ENCODE measurements at places on chromosomes 4 and X.
A peak's percentile ranks its signal among the peaks of the same experiment; 100 is the strongest.

DNA sequence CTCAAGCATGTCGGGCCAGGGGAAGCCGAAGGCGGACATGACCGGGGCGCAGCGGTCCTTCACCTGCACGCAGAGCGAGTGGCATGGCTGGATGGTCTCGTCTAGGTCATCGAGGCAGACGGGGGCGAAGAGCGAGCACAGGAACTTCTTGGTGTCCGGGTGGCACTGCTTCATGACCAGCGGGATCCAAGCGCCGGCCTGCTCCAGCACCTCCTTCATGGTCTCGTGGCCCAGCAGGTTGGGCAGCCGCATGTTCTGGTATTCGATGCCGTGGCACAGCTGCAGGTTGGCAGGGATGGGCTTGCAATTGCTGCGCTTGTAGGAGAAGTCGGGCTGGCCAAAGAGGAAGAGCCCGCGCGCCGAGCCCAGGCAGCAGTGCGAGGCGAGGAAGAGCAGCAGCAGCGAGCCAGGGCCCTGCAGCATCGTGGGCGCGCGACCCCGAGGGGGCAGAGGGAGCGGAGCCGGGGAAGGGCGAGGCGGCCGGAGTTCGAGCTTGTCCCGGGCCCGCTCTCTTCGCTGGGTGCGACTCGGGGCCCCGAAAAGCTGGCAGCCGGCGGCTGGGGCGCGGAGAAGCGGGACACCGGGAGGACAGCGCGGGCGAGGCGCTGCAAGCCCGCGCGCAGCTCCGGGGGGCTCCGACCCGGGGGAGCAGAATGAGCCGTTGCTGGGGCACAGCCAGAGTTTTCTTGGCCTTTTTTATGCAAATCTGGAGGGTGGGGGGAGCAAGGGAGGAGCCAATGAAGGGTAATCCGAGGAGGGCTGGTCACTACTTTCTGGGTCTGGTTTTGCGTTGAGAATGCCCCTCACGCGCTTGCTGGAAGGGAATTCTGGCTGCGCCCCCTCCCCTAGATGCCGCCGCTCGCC is at the start of gene SFRP2:
Gene SFRP2, minus strand, starts transcription at position 671 of the 864 bp plus-strand sequence. Its CDS starts 248 bp downstream, at position 423.
- no peak for DNase-seq

- DNase-seq, result no peak
Measured at GRCh38 chrX:134774190-134775048, 116.1 kb upstream of the PLAC1 start.

- DNase-seq, result peak; percentile 66
Measured at GRCh38 chrX:48021026-48021900, 14.5 kb downstream of the SPACA5 start.

GRCh38 chr4:123469245-123469644 is 72.7 kb downstream of the SPRY1 start:
- no peak for DNase-seq

DNA sequence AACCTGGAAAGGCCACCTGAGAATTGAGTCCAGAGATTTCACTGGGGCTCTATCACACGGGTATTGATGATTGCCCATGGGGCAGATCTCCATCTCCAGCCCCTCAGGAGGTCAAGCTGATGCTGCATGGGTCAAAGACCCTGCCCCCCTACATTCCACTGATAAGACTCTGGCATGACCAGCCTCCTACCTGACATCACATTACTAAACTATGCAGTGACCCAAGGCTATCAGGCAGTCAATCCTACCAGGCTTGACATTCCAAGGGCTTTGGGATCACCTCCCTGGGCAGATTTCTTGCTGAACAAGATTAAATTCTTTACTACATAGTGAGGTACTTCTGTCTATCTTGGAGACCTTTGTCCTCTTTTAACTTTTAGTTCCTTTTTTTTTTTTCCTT is 192.7 kb upstream of the STS start:
- no peak for DNase-seq

DNA sequence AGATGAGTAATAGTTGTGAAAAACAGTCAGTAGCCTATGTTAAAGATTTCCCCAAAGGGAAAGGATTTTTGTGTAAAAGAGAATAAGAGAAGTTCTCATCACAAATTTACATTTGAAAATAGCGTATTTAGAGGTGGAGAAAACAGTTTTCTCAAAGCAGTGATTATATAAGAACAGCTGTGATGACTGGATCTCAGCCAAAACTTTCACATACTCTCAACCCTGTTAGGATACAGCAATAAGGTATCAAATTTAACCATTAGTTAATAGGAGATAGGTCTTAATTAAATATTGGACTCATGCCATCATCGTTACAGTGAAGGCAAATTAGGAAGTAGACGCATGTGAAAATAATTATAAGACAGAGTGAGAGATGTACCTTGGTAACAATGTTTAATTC is 622.7 kb downstream of the PCDH18 start:
- no peak for DNase-seq

- DNase-seq, result peak; percentile 22
Measured at GRCh38 chrX:68571610-68572311, 72.9 kb downstream of the YIPF6 start.

DNA sequence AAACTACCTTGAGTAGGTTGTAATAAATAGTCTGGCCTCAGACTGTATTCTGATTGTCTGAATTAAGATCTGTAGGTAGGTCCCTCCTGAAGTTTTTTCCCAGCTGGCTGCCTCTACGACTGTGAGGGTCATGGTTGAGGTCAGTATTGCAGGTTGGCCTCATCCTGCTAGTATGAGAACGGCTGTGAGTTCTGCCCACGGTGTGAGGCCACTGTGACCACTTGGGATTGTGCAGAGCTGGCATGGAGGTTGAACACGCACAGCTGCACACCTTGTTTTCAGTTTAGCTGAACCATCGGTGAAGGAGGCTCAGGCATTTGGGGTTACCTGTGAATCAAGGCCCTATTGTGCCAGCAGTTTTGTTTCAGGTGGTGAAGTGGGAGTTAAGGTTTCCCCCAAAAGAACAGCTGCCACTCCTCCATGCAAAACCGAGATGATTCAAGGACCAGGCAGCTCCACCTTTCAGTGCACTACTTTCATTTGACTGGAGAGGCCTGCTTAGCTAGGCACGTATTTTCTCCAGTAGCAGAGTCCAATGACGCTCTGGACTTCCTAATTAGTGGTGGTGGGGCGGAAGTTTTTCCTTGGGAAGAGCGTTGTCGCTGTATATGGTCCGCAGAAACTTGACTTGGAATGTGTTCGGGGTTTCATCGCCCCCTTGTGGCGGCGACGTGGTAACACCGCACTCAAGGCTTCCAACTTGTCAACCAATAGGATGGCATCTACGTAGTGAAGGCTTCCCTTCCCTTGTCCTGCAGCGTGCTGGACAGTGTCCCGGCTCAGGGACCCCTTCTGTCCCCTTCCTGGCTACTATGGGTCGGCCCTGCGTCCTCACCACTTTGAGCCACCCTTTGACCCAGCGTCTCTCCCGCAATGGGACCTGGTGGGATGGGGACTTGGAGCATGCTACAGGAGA is 13.8 kb downstream of the CMC4 start:
- DNase-seq, result peak; percentile 34

DNA sequence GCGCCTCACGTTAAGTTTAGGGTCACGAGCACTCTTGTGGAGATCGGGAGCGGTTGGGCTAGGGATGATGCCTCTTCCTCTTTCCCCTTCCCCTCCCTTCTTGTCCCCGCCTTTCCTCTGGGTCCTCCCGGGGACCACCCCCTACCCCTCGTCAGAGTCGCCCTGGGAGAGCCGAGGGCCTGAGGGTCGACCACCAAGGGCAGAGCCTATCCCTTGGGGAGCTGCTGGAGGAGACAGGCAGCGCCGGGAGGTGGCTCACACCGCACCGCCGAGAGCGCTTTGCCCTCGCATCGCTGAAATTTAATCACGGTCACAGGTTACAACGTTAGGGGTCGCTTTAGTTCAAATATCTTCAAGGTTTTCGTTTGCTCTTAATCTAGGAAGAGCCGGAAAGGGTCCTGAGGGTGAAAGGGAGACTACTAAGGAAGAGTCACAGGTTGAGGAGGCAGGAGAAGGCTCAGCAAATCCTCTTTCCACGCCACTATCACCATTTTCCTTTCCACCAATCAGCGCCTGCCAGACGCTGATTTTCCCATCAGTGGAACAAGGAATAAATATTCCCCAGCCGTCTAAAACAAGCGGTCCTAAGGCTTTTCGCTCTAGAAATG is 528 bp upstream of the SNCA start:
- peak; percentile 39 for DNase-seq

All from GM20000 (cell line).